ENCODE measurements at places on chromosomes 13 and 19.
A peak's percentile ranks its signal among the peaks of the same experiment; 100 is the strongest.

GRCh38 chr19:33193865-33194362, at the start of gene LRP3:
Gene LRP3, plus strand, starts transcription at chr19:33194330. Its CDS starts 456 bp downstream, at chr19:33194786.
- DNase-seq: no peak

GRCh38 chr19:56966697-56967299, 126.3 kb upstream of the PEG3 start:
- no peak for DNase-seq

- no peak for DNase-seq
These were observed 66.6 kb upstream of the C1QTNF9B start for GRCh38 chr13:23963947-23964346.

GRCh38 chr19:13134626-13135025, 15.5 kb downstream of the STX10 start:
- DNase-seq: no peak

DNA sequence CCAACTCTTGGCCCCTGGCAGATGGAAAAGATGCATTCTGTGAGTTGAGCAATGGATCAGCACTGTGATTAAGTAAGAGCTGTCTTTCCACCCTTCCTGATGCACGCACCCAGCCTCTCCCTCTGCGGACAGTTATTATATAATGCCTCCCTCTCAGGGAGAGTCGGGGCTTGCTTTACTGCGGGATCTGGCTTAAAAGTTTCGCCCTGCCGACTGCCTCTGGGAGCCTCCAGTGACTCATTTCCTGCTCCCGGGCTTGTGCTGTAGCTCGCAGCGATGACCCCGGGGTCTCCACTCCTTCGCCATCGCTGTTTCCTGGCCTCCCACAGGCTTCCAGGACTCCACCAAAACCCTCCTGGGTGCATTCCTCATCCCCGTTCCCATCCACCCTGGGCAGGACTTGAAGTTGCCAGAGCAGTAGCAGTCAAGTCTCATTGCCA, 107.4 kb upstream of the SLC7A1 start:
- DNase-seq: no peak

GRCh38 chr19:19043881-19044280, 10.5 kb downstream of the ARMC6 start:
- no peak for DNase-seq

GRCh38 chr19:44005973-44006372, 3.2 kb downstream of the ZNF230 start:
- no peak for DNase-seq

- DNase-seq: no peak
These were observed 113.0 kb downstream of the ATP11A start for GRCh38 chr13:112802802-112803195.

DNA sequence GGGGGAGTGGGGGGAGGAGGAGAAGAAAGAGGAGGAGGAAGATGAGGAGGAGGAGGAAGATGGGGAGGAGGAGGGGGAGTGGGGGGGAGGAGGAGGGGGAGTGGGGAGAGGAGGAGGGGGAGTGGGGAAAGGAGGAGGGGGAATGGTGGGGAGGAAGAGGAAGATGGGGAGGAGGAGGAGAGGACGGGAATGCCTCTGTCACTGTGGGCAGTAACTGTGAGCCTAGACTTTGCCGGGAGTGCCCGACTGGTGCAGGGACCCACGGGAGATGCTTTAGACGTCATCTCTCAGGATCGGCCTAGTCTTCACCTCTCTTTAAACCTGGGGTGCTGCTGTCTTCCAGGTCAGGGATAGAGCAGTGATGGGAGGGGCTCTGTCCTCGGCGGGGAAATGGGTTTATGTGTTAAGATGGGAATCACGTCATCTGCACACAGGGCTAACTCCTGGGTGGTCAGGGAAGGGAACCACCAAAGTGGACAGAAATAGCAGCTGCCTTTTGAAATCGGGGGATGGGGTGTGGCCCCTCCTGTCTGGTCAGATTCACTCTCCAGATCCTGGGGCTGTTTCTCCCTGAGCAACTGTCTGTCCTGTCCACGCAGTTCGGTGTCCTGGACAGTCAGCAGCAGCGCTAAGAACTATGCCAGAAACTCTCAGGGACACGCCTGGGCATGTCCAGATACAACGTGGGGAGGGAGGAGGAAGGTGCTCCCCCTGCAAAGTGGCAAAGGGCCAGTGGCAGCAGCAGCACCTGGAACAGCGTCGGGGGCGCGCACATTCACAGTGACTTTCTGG, 26.9 kb downstream of the GAS6 start:
- no peak for DNase-seq

GRCh38 chr13:21542563-21542962, 61.4 kb downstream of the MICU2 start:
- no peak for DNase-seq

GRCh38 chr13:110138700-110139036, 168.3 kb downstream of the COL4A1 start:
- DNase-seq: no peak

GRCh38 chr19:46974181-46974580, 45.5 kb upstream of the NPAS1 start:
- DNase-seq: no peak

DNA sequence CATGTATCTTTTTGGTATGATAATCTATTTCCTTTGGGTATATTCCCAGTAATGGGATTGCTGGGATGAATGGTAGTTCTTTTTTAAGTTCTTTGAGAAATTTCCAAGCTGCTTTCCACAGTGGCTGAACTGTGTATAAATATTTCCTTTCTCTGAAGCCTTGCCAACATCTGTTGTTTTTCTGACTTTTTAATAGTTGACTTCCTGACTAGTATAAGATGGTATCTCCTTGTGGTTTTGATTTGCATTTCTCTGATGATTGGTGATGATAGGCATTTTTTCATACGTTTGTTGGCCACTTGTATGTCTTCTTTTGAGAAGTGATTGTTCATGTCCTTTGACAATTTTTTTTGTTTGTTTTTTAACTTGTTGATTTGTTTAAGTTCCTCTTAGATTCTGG, 61.6 kb upstream of the PCDH17 start:
- DNase-seq: no peak

GRCh38 chr13:21894703-21895699, 224.1 kb downstream of the FGF9 start:
- no peak for DNase-seq

DNA sequence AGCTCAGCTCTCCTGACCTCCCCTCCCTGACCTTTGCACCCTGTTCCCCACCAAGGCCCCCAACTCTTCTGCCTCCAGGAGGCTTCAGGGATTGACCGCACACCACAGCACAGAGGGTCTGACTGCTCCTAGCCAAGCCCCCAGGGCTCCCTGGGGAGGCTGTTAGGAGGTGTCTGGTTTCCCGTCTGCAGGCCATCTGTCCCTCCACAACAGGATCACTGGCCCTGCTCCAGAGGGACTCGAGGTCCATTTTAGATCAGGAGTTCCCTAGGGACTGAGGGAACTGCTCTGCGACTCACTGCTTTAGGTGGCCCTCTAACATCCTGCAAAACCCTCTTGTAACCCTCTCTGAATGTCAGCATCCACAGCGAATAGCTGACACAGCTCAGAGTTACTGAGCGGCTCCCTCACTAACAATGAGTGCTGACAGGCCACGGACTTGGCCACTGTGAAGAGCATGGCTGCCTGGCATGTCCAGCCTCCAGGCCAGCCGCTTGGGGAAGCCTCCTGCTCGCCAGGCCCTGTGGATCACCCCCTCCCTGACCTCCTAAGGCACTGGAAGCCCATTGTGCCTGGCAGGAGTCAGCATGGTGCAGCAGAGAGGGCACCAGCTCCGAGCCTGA, 17.7 kb downstream of the GRIK5 start:
- DNase-seq: no peak

DNA sequence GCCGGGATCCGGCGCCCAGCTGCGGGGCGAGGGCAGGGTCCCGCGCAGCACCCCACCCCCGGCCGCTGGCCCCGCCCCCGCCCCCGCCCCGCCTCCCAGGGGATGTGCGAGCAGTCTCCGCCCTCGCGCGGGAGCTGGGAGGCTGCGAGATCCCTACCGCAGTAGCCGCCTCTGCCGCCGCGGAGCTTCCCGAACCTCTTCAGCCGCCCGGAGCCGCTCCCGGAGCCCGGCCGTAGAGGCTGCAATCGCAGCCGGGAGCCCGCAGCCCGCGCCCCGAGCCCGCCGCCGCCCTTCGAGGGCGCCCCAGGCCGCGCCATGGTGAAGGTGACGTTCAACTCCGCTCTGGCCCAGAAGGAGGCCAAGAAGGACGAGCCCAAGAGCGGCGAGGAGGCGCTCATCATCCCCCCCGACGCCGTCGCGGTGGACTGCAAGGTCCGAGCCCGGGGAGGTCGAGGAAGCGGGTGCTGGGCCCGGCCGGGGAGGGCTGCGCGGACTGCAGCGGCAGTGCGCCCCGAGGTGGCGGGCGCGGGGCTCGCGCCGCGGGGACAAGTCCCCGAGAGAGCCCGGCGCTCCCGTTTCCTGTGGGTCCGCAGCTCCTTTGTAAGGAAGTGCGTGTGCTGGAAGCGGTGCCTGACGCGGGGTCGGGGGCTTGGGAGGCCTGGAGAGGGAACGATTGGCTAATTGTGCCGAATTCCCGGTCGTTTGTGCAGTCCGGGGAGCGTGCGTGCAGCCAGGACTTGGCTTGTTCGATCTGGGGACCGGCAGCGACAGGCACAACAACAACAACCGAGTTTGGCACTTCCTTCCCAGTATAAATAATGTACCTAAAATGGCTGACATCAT, at the start of gene ITM2B:
TSS of gene ITM2B (plus strand) at position 161 of the 843 bp plus-strand sequence. CDS start at position 316, 155 bp downstream.
- no peak for DNase-seq

GRCh38 chr19:29484876-29485275, 40.9 kb upstream of the VSTM2B start:
- DNase-seq: no peak

GRCh38 chr19:6271721-6272410, 7.9 kb downstream of the MLLT1 start:
- no peak for DNase-seq

DNA sequence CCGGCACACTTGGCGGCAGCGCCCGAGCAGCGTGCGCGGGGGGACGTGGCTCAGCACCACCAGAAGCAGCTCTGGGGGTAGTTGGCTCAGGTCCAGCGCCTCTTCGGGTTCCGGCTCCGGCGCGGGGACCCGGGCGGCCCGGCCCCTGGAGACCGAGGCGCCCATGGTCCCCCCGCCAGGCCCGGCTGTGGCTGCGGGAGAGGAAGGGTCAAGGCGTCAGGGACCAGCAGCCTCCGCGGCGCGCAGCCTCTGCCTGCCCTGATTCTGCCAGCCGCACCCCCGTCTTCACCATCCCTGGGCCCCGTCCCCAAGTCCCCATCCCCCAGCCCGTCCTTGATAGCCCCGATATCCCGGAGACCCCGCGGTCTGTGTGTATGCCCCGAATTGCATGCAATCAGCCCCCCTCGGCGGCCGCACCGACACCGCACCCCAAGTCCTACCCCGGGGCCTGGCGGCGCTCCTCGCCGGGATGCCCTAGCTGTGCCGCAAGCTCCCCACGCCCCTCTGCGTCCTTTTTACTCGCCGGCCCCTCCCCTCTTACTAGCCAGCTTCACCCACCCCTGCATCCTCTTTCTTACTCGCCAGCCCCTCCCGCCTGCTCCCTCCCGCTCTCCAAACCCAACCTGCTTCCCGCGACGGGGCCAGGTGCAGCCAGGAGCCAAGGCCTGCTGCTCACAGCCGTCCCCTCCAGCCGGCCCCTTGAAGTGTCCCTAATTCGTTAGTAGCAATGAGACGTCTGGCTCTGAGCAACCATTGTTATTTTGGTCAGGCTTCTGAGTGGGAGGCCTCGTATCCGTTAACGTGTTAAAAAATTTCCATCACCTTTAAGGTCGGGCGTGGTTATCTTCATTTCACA, at the start of gene FBXO27:
TSS of gene FBXO27 (minus strand) at position 487 of the 856 bp plus-strand sequence. CDS start at position 165, 322 bp downstream.
- peak; percentile 28 for DNase-seq

DNA sequence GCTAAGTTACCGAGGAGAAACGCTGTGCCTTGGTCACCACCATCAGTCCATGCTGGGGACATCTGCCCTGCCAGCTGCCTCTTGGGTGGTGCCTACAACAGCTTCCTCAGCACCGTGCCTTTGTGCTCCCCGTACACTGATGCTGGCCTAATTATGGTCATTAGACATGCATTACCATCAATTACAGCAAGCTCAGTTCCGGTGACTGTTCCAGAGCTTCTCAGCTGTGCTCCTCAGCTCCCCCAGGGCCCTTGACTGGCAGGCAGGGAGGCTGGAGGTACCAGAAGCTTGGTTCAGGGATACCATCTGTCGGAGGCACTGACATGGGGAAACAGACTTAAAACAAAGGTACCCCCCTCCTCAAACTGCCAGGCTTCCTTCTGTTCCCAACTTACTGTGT, 40.2 kb downstream of the CILP2 start:
- peak; percentile 87 for DNase-seq

DNA sequence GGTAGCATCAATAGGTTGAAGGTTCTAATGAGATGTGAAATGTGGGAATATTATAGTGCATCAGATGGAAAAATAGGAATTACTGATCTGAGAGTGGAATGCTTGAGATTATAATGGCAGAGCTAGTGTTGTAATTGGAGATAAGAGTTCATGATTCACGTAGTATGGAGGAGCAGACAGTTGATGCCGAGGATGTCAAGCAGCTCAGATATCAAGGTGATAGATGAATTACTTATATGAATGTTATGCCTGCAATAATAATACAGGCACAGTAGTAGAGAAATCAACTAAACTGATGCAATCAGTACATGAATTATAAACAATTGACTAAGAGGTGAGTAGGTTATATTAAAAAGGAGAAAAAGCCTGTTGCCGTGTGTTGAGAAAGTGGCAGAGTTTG, 793.2 kb upstream of the GPC6 start:
- DNase-seq: no peak

DNA sequence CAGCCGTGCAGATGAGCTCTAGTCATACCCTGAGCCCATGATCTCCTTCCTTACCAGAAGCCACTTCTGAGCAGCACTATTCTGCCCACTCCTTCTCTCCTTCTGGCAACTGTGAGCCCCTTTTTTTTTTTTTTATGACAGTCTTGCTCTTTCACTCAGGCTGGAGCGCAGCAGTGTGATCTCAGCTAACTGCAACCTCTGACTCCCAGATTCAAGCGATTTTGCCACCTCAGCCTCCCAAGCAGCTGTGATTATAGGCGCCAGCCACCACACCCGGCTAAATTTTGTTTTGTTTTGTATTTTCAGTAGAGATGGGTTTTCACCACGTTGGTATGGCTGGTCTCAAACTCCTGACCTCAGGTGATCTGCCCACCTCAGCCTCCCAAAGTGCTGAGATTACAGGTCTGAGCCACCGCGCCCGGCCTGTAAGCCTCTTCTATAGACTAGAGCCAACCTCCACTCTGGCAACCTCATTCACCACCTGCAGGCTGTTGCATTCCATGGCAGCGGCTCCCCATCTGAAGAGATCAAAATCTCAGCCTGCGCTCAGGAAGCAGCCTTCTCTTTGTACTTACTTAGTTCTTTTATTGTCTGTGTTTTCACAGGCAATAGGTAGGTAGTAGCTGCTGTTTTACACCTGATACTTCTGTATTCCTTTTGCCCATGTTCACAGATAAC, 34.8 kb upstream of the NDFIP2 start:
- DNase-seq: no peak

DNA sequence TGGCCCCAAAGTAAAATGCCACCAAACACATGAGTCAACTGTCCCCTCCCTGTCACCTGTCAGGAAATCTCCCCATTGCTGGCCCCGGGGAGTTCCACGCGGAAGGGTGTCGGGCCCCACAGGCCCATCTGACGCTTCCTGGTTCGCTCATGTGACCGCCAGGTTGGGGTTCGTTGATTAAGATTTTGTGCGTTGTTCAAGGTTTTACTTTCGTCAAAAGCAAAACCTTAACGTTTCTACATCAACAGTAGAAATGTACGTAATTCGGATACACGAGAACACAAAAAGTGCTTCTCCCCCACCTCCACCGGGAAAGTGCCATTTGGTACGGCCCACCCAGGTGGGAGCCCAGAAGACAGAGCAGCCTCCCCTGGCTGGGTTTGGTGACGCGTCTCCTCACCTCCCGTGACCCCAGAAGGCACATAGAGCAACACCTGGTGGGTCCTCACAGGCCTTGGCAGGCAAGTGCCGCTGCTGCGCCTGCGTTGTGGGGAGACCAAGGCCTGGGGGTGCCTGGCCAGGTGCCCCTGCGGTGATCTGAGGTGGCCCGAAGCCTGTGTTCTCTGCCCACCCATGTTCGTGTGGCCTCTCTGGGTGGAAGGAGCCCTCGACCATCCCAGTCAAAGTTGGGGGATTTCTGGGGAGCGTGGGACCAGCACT, 161.6 kb downstream of the KDM4B start:
- DNase-seq: no peak
